ENCODE measurements at places on chromosomes 4 and X.
A peak's percentile ranks its signal among the peaks of the same experiment; 100 is the strongest.

DNA sequence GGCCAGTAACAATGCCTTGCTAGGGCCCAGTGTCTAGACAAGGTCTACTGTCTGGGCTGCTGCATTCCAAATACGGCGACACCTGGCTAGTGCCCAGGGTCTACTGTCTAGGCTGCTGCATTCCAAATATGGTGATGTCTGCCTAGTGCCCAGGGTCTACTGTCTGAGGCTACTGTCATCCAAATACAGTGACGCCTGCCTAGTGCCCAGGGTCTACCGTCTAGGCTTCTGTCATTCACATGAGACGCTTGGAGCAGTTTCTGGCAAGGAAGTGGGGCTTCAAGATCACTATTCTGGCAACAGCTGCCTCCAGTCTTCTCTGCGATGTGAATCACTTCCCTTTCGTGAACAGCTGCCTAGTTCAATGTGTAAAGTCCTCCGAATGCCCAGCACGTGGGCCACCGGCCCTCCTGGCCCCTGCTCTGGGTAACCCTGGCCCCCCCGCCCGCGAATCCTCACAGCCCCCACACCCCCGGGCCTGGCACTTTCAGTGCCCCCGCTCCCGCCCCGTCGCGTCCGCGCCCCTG lies 12.7 kb downstream of the ACOX3 start:
- peak; percentile 37 for DNase-seq

DNA sequence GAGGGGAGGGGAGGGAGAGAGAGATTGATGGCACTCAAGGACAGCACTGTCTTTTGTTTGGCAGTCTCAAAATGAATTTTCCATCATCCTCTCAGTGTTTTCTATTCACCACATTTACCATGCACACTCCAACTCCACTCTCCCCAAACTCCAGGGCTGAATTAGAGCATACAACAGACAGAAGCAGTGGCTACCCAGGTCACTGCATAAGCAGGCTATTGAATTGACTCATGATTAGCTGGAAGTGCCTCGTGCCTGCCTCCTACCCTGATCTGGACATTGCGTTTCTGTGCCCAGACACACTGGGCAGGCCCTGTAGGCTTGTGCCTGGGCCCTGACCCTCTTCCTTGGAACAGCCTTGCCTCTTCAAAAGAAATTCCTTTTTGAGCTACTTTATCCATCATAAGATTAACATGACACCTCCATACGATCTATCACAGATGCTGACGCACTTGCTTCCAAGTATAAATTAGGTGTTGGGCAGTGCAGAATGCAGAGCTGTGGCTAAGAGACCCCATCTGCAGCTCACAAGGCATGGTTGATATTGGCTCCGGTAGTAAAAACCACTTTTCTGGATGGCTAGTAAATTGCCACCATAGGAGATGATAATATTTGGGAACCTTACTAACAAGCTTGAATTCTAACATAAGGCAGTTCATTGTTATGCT lies 752.9 kb downstream of the RPA4 start:
- DNase-seq: peak; percentile 2

- DNase-seq: peak; percentile 89
Measured at GRCh38 chr4:77157859-77158486, 966 bp downstream of the CCNG2 start.

DNA sequence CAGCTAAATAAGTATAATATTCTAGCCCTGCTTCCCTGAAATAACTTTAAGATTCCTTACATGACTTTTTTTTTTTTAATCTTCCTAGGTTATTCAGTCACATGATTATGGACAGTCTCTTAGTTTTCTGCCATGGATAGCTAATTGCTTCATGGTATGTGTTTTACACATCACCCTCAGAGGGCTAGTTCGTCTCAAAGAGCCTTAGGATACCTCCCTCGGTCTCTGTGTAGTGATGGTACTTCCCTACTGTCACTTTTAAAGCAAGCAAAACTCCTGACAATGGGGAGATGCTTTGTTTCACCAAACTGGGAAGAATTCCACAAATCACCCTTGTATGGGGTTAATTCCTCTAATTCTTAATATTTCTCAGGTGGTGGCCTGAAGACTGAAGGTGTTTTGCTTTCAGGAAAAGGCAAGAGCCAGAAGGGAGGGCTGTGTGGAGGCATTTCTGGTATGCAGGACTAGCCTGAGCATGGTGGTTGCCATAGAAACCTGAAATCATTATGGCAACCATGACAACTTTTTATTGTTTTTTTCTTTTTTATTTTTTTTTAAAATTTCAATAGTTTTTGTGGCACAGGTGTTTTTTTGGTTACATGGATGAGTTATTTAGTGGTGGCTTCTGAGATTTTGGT lies 70.4 kb downstream of the BEX3 start:
- DNase-seq: peak; percentile 26

GRCh38 chrX:42149765-42150164 lies 226.4 kb upstream of the CASK start:
- DNase-seq: no peak

DNA sequence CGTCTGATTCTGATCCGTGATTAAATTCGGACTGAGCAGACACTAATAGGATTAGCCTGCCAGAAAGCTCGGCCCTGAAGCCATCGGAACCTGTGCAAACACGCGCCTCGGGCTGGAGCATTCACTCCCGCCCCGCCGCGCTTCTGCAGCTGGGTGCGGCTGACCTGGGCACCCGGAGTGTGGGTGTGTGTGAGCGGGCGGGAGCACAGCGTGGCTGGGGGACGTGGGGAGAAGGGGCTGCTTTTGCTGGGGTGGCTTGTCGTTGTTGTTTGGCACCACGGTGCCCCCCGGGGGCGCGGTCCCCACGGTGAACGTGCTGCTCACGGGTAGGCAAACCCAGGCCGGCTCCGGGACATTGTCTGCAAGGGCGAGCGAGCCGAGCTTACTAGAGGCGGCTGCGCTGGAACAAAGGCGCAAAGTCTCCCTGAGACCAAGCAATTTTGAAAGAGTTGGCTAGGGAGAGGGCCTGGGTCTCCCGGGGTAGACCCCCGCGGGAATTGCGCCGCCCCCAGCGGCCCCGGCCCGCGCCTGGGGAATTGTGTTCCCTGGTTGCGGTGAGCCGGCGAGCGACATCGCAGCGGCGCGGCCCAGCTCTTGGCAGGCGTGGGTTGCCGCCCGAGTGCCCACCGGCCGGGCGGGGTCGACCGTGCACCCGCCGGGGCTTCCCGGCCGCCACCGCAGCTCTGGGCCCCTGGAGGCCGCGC lies 1.4 kb downstream of the MAMLD1 start:
- DNase-seq: peak; percentile 45

DNA sequence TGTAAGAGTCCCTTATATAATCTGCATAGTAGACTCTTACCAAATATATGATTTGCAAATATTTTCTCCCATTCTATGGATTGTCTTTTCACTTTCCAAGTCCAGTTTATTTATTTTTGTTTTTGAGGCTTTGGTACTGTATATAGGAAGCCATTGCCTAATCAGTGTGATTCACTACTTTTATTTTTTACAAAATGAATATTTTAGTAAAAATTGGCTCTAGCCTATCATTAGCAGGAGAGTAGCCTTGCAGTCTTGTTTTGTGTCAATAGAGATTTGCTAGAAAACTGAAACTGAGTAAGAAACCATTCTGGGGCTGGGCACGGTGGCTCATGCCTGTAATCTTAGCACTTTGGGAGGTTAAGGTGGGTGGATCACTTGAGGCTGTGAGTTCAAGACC lies 199.9 kb upstream of the MAB21L2 start:
- DNase-seq: peak; percentile 3

DNA sequence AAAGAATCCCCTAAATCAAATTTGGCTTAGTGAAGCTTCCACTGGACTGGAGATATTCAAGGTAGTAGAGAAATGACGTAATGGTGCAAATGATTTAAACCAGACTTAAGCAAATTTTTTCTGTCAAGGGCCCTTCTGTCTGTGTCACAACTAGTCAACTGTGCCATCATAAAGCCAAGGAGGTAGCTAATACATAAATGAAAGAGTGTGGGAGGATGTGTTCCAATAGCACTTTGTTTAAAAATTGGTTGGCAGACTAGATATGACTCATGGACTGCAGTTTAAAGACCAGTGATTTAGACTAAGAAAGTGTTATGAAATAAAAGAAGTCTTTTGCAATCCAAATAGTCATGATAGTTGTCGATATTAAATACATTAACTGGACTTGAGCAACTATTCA lies 24.3 kb upstream of the TEX13C start:
- DNase-seq: no peak

GRCh38 chrX:109831326-109831985 lies 98.4 kb upstream of the ACSL4 start:
- no peak for DNase-seq

DNA sequence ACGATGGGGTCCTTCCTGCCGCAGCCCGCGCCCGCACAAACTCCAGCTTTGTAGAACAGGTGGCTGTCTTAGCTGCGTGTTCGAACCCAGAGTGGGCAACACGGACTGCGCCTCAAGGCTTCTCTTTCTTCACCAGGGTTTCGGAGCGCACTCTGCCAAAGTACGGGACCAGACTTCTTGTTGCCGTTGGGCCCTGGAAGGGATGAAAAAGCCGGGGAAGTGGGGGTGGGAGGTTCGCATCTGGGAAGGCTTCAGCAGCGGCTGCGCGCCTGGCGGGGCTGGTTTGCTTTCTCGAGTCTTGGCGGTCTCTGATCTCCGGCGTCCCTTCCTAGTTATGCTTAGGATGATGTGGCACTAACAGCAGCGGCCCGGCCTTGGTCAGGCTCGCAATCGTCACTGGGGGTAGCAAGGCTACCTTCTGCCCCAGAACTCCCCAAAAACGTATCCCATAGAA lies 673 bp downstream of the PARM1 start:
- DNase-seq: peak; percentile 8

DNA sequence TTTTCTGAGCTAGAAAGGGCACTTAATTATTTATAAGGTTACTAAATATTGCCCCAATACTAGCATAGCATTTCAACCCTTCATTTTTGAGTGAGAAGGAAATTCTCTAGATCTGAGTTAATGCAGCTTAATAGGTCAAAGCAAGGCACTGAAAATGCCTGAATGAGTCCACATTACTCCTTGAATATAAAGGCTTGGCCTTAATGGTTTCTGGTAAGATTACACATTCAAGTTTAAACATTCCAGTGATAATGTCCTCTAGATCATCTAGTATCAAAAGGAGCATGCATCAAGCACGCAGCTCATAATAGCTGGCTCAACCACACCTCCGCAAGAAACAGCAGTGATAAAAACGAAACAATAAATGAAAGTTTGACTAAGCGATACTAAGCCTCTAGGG lies 87.5 kb downstream of the SPANXN3 start:
- no peak for DNase-seq

DNA sequence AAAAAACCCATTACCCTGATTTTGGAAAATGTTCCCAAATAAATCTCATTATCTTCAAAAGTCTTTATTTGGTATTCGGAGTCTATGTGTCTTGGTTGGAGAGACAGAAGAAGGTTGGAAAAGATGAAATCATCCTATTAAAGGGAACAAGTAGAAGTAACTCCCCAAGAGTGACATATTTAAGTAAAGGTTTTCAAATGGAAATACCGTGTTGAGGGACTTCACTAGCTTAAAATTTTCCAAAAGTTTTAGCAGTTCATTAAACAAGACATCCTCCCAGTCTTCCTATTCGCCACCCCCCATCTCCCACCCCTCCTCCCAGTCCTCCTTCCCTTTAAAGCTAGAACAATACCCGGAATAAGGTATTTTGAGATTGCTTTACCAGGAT lies 62.7 kb upstream of the CCDC160 start:
- DNase-seq: no peak
